ENCODE measurements at places on chromosomes 1 and 21.

- DNase-seq, result no peak
Measured at GRCh38 chr1:223076362-223076761, 66.7 kb downstream of the TLR5 start.

DNA sequence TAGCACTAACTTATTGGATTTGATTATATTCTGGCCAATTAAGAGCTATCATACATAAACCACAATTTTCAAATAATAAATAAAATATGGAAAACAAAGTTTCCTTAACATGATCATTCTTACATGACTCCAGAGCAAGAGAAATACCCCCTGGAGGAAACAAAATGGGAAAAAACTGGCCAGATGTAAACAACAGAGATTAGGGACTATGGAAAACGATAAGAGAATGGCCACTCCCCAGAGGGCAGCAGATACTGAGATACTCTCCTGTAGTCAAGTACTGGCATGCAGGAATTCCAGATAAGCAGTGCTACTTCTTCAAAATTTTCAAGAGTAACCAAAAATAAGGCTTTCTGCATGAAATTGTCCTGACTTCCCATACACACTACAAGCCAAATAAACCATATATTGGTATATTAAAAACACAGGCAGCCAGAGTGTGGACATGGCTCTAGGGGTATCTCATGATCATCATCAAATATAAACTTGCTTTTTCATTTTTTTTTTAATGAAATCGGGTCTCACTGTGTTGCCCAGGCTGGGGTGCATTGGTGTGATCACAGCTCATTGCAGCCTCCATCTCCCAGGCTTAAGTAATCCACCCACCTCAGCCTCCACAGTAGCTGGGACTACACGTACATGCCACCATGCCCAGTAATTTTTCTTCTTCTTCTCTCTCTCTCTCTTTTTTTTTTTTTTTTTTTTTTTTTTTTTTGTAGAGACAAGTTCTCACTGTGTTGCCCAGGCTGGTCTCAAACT is 118.5 kb downstream of the EIF4G3 start:
- no peak for DNase-seq

- DNase-seq, result no peak
Measured at GRCh38 chr21:14942801-14943490, 121.9 kb downstream of the NRIP1 start.

GRCh38 chr1:223289621-223290020 is 74.4 kb downstream of the SUSD4 start:
- DNase-seq, result no peak

All from T-helper 17 cell (primary cell).